ENCODE measurements at places on chromosomes 4 and X.

DNA sequence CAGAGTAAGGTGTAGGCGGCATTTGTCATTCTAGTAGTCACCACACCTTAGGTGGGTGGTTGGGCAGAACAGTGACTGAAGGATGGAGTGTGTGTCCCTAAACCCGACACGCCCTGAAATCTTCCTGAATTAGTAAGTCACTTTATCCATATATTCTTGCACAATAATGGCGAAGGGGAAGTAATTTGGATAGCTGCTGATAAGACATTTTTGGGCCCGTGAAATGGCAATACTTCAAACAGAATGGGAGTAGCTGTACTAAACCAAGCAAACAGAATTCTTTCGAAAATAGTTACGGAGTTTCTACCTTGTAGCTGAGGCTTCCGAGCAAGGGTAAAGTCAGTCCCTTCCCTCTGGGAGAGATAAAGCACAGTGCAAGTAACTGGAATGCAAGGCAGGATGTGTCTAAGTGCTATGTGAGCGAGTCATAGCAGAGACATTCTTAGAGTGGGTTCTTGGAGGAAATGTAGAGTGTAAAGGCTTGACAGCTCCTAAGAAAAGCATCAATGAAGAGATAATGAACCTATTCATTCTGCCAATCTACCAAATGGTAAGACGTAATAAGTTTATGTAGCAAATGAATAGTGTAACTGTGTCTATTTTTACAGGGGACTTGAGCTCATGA is 72.8 kb downstream of the CLCN5 start:
- no peak for DNase-seq

GRCh38 chr4:20483416-20483815 is 216.8 kb upstream of the PACRGL start:
- no peak for DNase-seq

- peak; percentile 17 for DNase-seq
Observed at GRCh38 chrX:10399043-10399741, 221.2 kb downstream of the MID1 start.

- no peak for DNase-seq
Observed at GRCh38 chr4:26474551-26474950, 15.7 kb downstream of the CCKAR start.

- DNase-seq, result no peak
Observed at GRCh38 chr4:187274153-187274552, 550.5 kb upstream of the FAT1 start.

DNA sequence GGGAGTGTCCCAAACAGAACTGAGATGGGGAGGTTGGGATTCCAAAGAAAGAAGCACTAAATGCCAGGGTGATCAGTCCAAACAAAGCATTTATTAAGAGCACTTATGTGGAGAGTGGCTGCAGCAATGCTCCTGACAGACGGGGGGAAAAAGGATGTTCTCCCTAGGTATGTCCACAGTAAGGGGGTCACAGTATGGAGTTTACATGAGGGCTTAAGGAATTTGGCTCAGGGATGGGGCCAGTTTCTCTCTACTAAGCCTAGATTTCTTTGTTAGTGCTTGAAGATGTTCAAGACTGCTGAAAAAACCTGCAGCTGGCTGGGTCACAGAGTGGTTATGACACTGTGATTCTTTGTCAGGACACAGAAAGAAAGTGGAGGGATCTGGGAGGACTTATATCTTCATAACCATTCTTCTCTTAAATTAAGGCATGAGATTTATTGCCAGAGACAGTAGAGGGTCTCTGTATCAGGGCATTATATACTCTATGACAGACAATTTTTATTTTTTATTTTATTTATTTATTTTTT is 1468.0 kb downstream of the C4orf33 start:
- no peak for DNase-seq

DNA sequence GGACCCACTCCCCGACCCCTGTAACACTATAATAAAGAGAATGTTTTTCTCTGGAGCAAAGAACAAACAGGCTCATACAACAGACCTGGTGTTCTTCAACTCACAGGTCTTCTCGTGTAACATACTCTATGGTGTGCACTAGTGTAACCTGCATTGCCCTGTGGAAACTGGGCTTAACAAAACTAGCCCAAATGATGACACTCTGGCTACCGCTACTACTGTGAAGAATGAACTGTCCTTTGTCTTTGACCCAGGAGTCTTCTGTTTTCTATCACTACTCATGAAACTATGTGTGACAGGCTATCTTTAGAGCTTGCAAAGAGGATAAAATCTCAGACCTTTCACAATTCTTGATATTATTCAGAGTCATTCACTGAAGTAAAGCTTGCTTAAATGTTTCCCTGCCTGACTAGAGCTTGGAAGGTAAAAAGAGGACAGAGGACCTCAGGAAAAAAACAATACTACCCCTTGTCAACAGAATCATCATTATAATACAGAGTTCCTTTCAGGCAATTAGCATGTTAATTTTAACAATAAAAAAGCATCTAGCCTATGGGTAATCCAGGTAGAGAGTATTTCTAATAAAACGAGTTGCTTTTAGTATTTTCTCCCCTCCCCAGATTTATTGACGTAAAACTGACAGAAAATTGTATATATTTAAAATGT is 59.2 kb downstream of the FSTL5 start:
- DNase-seq, result no peak

DNA sequence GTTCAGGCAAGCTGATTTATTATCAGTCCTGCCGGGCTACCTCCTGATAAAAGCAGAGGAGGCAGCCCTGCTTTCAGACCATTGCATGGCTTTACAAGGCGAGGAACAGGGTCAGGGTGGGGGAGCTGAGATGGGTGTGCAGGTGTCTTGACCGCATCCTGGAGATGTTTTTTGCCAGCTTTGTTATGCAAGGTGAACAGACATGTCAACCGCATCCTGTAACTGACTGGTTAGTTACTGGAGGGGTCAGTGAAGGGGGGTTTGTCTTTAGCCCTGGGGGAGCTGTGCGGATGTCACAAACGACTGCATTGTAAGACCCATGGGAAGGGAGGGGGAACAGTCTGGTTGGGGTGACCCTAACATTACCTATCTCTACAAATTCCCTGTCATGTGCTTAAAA is 10.0 kb downstream of the ADAM29 start:
- DNase-seq, result no peak

DNA sequence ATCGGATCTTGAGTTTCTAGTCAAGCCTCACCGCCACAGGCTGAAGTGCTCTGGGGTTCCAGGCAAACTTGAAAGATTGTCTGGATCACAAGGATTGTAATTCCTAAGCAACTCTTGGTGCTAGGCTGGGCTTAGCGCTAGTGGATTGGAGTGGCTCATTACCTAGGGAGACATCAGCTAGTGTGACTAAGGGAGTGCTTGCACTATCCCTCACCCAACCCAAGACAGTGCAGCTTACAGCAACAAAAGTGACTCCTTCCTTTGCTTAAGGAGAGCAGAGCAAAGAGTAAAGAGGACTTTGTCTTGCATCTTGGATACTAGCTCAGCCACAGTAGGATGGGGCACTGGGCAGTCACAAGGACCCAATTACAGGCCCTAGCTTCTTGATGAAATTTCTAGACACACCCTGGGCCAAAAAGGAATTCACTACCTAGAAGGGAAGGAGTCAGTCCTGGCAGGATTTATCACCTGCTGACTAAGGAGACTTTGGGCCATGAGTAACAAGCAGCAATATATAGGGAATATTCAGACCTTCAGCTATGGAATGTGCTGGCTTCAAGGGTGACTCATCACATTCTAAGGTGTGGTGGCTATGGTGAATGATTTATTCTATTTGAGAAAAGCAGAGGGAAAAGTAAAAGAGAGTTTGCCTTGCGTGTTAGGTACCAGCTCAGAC is 1212.4 kb downstream of the PCDH18 start:
- DNase-seq, result no peak

DNA sequence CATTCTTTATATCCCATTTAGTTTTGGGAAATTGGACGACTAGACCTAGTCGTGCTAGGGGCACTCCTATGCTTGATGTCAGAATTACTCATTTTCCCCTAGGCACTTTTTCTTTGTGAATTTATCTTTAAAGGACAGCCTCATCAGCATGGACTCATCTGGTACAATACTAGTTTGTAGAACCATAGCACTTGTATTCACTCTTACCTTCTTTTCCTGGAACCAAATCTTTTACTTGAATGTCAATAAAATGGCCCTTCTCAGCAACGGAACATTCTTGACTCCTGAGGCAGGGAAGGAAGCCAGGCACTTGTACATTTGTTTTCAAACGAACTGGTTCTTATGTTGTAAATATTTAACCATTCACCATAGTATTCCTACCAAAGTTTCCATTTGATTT is 187.1 kb downstream of the SHROOM3 start:
- DNase-seq, result no peak

GRCh38 chrX:40016749-40017148 is 81.0 kb downstream of the BCOR start:
- DNase-seq, result no peak

DNA sequence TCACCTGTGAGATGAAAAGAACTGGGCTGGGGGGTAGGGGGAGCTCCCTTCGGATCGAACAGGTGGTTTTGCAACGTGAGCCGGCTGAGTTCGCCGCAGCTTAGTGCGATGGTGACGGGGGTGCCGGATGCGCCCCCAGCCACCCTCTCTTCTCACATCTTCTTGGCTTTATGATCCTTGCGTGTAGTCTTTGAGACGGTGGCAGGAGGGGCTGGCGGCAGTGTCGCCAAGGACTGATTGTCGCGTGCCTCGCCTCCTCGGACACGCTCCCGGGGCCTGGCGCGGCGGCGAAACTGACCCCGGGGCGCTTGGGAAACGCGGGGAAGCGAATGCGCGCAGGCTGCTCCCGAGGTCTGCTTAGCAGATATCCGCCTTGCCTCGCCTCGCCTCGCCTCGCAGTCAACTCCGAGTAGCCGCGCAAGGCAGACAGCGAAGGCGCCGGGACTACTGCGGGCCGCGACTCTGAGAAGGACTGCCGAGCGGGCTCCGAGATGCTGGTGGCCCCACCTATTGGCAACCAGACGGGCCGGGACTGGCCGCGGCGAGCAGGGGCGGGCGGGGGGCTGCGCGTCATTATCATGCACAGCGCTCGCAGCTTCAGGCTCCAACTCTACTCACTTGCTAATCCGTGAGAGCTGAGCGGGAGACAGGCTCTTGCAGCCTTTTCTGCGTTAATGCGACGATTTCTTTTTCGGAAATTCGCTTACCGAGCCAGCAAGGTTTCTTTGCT is 1.5 kb downstream of the GRID2 start:
- DNase-seq, result peak; percentile 69

DNA sequence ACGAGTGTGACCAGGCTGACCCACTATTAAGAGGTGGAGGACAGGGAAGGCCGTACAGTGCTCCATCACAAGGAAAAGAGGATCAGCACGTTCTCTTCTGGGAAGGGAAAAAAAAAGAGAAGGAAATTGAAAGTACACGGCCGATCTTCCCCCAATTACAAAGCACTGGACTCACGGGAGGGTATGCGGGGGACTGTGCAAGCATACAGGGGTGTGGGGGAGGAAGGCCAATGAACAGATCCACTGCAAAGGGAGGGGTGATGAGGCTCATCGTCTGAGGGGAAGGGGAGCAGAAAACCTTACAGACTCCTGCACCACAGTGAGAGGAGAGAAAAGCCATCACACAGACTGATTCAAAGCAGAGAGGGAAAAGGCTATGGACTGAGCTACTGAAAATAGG is 1.1 kb downstream of the ELK1 start:
- DNase-seq, result no peak

DNA sequence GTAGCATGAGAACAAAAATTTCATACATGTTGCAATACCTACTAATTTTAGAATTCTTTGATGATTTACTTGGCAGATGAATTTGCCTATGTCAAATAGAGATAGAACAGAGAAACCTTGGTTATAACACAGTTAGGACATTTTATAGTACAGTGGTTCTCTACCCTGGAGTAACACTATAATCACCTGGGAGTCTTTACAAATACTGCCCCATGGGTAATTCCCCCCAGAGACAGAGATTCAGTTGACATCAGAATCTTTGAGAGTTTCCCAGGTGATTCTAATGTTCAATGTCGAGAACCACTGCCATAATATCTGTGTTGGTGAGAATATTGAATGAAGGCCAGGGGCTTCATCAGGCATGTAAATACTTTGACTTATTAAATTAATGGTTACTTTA is 401.3 kb upstream of the NDST4 start:
- no peak for DNase-seq

DNA sequence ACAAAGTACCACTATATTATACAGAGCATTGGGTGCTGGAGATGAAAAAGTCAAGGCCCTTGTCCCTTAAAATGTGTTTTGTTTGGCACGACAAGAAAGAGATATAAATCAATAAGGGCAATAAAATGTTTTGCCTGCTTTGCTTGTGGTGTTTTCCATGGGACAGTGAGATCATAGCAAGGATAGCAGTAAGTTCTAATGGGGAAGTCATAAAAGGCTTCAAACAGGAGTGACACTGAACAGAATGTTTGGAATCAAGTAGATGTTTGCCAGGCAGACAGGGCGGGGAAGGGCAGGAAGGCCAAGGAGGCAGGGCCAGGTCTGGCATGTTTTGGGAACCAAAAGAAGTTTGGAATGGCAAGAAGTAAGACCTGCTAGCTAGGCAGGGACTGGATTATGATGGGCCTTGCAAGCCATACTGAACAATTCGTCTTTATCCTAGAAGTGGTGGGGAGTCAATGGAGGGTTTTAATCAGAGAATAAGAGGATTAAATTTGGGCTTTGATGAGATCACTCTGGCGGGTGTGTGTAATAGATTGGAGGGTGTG is 16.4 kb downstream of the FGF2 start:
- DNase-seq, result no peak

DNA sequence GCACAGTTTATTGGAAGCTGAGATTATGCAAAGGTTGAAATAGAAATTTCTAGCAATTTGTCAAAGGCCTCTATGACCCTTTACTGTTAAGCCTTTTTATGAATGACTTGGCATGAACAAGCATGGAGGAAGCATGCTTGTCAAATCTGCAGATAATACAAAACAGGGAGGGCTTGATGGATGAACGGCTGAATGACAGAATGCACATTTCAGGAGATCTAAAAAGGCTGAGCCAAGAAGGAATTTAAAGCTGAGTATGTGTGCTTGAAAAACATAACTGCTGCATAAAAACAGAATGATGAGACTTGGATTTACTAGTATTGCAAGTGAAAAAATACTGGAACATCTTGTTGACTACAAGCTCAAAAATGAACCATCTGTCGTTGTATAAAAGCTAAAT is 29.0 kb upstream of the UBE2K start:
- no peak for DNase-seq

GRCh38 chrX:108199691-108200090 is 108.1 kb downstream of the ATG4A start:
- peak; percentile 7 for DNase-seq

GRCh38 chr4:170990989-170991589 is 822.1 kb upstream of the GALNTL6 start:
- peak; percentile 39 for DNase-seq

- DNase-seq, result no peak
Observed at GRCh38 chr4:143225167-143225566, 40.5 kb downstream of the USP38 start.

- DNase-seq, result no peak
Observed at GRCh38 chr4:131566026-131566425, 1583.1 kb upstream of the PCDH10 start.
